ENCODE measurements at places on chromosomes 2 and 18. TPM values are rescaled to one million over a fixed set of nuclear protein-coding genes. Genes with fewer than 3 reads are reported as not detected.

Gene DTNA
- total RNA-seq: 16.9 TPM

Gene LOXHD1
- 0.35 TPM for total RNA-seq

Gene TP53I3
- total RNA-seq: 33.1 TPM

Gene HTR2B
- total RNA-seq: not detected

Gene CYS1
- 1.2 TPM for total RNA-seq

Gene LINC00305
- total RNA-seq: not detected

Gene RPL31
- total RNA-seq: 1,590 TPM

Gene GCG
- 0.14 TPM for total RNA-seq

Gene HOXD13
- not detected for total RNA-seq

Gene ZNF514
- total RNA-seq: 18.0 TPM

Data from WTC11 (cell line).